Cortex of kidney (tissue), 1 donor: ENCODE measurements at places on chromosomes 5 and 9.

GRCh38 chr9:135864447-135865049 lies 42.8 kb downstream of the CAMSAP1 start:
- DNase-seq = no peak

DNA sequence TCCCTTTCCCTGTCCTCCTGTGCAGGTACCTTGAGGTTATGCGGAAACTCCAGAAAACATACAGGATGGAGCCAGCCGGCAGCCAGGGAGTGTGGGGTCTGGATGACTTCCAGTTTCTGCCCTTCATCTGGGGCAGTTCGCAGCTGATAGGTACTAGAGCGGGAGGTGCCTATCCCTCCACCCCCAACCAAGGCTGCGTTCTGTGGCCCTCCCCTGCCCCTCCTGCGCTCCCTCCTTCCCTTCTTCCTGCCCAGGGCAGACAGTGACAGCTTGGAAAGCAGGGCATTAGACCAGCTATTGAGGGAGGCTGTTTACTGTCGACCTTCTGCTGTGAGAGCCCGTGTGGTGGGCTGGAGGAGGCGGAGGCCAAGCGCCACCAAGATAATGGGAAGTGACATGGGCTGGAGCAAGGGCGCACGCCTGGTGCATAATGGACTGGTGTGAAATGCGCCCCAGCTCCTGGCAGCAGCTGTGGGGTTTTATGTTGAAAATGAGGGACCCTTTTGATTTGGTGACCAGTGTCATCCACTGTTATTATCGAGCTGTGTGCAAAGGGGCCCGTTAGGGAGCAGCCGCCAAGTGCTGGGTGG lies 25.3 kb downstream of the PTPA start:
- DNase-seq = no peak

- no peak for DNase-seq
Observed at GRCh38 chr5:104513640-104514072, 951.1 kb upstream of the NUDT12 start.

DNA sequence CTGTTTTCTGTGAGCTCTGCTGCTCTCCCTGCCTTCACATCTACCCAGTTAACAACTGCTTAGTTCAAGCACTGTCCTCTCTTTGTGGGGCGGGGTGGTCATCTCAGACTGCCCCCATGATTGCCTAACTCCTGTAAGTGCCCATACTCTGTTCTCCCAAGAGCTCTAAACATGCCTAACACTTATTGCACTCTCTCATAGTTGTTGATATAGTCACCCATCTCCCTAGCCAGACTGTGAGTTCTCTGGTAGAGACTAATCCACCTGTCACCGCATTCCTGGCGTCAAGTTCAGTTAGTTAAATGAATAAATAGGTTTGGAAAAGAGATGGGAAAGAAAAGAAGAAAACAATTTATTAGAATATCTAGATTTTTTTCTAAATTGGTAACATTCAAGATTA lies 18.3 kb upstream of the MUSK start:
- no peak for DNase-seq

GRCh38 chr9:124820698-124821623 lies 32.3 kb upstream of the WDR38 start:
- no peak for DNase-seq

- DNase-seq = no peak
Observed at GRCh38 chr9:126534431-126535186, 79.1 kb upstream of the LMX1B start.

GRCh38 chr5:106578736-106579135 lies 1092.0 kb downstream of the EFNA5 start:
- no peak for DNase-seq

GRCh38 chr9:100014846-100015245 lies 84.0 kb downstream of the ERP44 start:
- DNase-seq = no peak

DNA sequence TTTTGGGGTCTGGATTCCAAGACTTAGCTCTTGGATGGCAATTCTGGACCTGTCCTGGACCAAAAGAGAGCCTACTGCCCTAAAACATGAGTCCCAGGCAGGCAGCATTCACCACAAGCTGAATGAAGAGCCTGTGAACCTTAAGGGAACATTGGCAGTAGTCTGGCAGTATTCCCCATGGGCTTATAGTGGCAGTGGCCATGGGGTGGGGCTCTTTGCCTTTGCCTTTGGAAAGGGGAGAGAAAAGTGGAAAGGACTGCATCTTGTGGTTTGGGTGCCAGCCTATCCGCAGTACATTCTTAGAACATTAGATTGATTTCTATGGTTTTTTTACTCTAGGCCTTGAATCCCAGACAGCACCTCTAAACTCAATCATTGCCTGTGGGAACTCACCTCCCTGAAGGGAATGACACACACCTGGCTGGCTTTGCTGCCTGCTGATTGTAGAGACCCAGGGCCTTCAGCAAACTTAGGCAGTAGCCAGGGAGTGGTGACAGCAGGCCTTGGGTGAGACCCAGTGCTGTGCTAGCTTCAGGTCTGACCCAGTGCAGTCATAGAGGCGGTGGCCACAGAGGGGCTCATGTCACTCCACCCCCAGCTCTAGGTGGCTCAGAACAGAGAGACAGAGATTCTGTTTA lies 216.3 kb downstream of the CETN3 start:
- no peak for DNase-seq

DNA sequence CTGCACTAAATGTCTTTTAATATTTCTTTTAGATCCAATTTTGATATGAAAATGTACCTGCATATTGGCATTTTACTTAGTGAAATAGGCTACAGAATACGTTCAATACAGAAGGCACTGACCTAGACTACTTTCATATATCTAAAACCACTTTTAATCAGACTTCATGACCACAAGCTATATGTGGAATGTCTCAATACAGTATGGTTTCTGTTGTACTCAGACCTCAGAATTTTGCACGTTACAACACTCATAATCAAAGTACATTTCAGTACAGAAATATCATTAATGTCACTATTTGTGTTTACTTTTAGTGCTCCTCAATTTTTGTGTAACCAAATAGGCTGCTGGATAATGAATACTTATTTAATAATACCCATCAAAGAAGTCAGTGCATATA lies 74.8 kb downstream of the MEF2C start:
- no peak for DNase-seq

DNA sequence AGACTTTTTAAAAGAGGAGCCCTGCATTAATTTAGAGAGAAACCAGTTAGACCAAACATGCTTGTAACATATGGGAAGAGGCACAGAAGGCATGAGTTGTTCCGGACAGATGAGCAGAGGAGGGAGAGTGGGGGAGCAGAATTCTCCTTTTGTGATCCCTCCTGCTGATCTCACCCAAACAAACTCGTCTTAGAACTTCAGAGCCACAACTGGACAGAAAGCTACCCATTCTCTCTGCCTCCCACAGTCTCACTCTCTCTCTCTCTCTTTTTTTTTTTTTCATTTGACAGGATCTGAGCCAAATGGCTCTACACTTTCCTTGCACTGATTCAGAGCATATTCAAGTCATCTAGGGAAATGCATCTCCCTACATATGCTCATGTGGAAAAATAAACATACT lies 196.0 kb upstream of the PAPPA start:
- no peak for DNase-seq

- DNase-seq = no peak
Observed at GRCh38 chr5:13930541-13931171, 13.8 kb downstream of the DNAH5 start.

DNA sequence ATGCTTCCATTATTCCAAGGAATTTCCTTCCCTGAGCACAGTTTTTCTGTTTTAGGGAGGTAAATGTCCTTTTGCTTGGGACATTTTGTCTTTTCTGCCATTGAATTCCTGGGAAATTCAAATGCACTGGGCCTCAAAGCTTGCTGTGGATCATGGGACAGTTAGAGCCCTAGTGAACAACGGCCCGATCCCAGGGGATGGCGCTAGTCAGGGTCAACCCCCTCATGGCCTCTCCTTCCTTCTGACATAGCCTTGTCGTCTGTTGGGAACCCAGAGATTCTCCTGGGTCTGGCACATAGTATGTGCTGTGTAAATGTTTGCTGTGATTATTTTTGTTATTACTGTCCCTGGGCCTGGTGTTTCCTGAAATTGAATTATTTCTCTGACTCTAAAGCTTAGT lies 30.7 kb upstream of the COL15A1 start:
- no peak for DNase-seq

- no peak for DNase-seq
Observed at GRCh38 chr5:147464211-147464610, 45.7 kb downstream of the DPYSL3 start.

DNA sequence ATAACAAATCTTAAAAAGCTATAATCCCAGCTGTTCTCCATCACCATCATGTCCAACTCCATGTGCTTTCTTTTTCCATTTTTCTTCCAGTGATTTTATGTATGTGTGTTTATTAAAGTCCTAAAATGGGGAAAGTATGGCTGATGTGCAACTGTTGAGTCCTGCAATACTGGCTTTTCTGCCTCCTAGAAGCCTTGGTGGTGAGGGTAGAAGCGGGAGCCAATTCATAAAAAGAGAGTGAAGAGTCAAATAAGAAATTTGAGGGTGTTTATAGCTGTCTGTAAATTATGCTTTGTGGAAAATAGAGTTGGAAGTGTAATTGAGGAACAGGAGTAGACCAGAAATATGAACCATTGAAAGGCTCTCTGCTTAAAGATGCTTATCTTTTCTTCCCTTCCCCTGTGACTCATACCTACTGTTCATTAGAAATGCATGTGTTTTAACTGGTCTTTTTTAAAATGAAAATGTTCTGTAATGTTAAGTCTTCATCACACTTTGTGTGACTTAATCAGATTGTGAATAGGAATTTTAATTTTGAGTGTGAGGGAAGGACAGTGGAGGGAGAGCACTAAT lies 80.1 kb downstream of the ZCCHC7 start:
- DNase-seq = no peak

DNA sequence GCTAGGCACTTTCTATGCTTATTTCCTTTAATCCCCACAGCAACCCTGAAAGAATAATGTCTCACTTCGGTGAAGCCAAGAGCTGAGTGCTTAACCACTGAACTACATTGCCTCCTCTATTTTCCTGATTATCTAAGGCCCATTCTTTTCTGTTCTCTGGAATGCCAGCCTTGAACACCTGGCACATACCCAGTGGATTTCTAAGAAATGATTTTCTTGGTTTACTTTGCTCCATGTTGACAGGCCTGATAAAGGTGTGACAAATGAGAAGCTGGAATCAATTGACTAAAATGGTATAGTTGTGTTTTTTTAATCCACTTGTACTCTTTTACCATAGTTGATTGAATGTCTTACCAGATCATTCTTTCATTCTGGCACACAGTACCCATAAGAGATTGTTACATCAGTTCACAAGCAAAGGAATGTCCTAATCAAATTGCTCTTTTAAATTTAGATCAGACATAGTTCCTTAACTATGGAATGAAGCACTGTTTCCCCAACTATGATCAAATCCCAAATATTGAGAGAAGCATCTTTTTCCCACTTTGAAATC lies 9.0 kb upstream of the ENC1 start:
- no peak for DNase-seq

DNA sequence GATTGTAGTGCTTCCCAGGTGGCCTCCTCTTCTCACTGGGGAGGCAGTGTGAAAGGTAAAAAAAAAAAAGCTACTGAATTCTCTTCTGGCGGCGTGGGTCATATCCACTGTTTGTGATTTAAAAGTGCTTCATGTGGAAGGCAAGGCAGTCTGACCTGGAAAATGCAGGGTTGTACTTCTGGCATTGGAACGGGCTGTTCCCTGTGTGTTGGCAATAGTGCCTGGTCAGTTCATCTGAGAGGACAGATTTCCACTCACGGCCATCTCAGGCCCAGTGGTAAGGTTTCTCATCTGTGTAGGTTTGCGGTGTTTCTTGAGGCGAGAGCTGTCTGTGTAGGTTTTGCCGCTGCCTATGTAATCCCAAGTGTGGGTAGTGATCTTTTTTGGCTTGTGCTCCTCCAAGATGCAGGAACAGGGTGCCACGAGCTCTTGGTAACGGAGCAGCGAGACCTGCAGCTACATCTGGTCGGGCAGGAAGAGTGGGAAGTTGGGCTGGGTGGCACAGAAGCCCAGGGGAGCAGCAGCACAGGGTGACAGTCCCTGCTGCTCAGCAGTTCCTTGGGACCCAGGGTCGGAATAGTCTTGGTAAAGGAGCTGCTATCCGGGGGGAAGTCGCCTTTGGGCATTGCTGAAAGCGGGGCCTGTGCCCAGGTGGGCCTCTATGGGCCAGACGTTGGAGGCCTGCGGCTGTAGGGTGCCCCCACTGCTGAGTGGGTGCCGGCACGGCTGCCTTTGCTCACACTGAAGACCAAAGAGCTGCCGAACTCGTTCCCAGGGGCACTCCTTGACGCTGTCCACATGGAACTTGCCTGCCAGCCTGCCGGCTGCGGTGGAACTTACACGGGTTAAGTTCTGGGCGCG lies 11.2 kb downstream of the RCL1 start:
- DNase-seq = no peak

DNA sequence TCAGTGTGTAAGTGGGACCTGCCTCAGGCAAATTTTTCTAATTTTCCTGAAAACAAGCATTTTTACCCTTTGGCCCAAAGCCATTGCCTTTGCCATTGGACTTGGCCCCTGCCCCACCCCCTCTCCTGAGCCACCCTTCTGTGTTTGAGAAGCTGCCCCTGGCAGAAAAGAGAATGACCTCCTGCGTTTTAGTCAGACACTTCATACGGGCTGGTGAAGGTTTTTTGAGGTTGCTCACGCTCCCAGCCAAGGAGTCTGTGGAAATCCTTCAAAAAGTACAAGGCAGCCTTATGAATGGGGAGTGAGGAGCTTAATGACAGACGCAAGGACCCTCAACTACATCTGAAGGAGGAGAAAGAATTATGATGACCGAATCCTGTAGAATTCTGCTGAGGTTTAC lies 308.9 kb downstream of the SLIT3 start:
- DNase-seq = no peak

- no peak for DNase-seq
Observed at GRCh38 chr9:129342591-129343423, 164.7 kb upstream of the IER5L start.

DNA sequence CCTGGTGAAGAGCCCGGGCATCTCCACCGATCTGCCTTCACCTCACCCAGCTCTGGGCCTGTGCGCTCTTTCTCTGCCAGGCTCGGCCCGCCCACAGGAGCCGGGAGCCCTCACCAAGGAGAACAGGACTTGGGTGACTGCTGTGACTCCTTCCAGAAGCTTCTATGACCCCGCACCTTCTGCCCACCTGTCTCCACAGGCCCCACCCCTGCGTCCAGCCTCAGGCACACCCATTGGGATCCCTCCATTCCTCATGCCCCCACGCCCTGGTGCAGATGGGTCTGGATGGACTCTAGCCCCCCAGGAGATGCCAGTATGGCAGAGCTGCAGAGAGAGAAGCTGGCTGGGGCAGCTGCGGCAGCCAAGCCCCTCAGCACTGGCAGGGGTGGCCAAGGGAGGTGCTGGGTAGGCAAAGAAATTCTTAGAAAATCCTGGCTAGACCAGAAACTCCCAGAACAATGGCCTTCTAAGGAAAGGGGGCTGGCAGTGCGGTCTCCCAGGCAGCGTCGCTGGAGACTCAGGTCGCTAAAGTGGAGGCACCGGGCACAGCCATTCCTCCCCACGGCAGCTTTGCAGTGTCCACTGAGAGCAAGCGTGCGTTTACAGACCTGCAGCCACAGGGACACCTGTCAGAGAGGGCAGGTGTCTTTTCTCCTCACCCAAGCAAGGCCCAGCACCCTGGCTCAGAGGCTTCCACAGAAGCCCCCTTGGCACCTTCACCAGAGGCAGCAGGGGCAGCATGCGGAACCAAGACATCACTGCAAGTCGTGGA lies 17.3 kb downstream of the LPCAT1 start:
- DNase-seq = no peak

GRCh38 chr9:19967216-19967887 lies 178.5 kb upstream of the SLC24A2 start:
- no peak for DNase-seq

GRCh38 chr5:15284706-15285105 lies 215.3 kb upstream of the FBXL7 start:
- DNase-seq = no peak
